ENCODE measurements at places on chromosomes 2 and 18.

DNA sequence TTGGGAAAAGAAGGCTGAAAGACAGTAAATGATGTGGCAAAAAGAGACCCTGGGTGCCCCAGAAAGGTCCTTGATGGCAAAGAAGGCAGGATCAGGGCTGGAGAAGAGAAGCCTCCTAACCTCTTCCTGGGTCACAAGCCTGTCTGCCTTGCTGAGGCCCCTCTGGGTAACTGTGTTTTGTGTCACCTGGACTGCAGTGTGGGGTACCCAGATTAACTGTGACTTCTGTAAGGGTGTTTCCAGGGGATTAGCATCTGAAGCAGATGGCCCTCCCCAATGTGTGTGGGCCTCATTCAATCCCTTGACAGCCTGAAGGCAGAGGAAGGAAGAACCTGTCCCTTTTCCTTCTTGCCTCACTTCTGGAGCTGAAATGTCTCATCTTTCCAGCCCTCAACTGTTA is 35.6 kb upstream of the APCDD1 start:
- no peak for DNase-seq

- DNase-seq = no peak
These were observed 41.2 kb upstream of the GORASP2 start for GRCh38 chr2:170887896-170888295.

DNA sequence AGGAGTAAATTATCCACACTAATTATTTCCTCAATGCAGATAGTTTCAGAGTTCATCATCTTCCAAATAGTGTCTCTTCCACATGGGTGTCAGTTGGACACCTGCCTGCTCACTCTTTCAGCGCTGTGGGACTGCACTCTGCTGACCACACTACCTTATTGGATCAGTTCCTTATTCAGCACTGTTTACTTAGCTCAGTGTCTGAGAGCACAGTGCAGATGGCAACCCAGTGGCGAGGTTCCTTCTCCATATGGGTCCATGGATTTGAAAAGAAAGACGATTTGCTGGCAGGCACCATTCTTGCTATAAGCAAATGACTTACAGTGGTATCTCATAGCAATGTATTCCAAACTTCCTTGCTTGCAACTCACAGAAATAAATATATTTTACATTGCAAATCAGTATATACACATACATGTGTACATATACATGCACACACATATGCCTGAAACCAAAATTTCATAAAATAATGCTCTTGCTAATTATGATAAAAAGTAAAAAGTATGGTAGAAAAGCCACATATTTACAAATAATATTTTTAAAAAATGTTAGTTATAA is 354.8 kb downstream of the INSIG2 start:
- no peak for DNase-seq

- no peak for DNase-seq
These were observed 47.5 kb downstream of the ZNF638 start for GRCh38 chr2:71379086-71379485.

- no peak for DNase-seq
These were observed 271.2 kb upstream of the SETBP1 start for GRCh38 chr18:44409515-44409914.

GRCh38 chr2:227788561-227789018 is 25.1 kb upstream of the CCL20 start:
- no peak for DNase-seq

GRCh38 chr2:223008162-223008561 is 43.8 kb upstream of the KCNE4 start:
- peak; percentile 3 for DNase-seq

- DNase-seq = no peak
These were observed 70.2 kb downstream of the DLGAP1 start for GRCh38 chr18:4384932-4385331.

DNA sequence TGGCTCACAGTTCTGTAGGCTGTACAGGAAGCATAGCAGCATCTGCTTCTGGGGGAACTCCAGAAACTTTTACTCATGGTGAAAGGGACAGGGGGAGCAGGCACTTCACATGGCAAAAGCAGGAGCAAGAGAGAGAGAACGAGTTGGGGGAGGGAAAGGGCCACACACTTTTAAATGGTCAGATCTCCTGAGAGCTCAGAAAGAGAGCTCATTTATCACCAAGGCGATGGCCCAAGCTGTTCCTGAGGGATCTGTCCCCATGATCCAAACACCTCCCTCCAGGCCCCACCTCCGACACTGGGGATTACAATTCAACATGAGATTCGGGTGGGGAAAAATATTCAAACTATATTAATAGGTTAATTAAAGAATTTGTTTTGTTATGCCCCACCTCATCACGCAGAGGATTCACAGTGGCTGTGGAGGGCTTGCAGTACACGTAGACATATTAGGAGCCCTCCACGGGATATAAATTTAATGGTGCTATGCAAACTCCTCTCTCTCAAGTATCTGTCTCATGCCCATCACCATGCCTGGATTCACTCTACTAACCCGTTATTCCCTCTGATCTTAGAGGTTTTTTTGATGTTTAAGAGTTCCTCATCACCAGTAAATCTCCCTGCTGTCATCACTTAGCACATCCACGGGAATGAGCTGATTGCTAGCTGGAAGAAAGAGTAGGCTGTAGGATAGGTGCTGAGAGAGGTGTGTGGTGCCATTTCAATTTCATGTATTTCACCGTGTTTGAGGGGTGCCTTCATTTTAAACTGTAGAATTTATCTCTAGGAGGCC is 84.5 kb upstream of the ARHGAP28 start:
- DNase-seq = no peak

DNA sequence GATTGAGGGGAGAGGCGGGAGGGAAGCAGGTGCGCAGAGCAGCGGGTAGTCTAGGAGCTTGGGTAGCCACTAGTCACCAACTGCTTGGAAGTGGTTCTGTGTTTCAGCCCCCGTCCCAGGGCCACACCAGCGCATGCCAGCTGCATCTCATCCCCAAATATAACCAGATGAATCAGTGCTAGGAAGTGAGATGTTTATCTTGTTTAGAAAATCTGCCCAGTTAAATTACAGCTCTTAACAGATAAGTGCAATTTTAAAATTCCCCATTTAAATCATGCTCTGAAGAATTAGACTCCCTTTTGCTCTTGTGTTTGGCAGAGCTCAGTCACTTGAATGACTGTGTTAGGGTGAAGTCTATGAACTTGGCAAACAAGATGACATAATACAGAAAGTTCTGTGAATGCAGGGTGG is 193.8 kb downstream of the SEPTIN10 start:
- DNase-seq = no peak

DNA sequence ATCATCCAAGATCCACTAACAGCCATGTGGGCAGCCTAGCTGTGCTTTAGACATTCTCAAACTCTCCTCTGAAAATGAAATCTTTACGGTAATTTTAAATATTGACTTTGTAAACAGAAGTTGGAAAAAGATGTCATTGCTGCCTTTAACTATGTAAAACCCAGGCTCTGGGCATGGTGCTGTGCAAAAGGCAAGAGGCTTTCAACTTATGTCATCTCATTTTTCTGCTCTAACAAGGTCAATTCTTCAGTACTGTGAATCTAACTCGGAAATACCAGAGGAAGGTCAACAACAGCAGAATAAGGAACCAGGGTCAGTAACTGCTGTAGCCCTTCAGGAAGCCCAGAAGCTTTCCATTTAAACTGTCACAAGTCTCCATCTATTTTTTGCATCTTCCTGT is 37.0 kb upstream of the MPP4 start:
- DNase-seq = no peak

DNA sequence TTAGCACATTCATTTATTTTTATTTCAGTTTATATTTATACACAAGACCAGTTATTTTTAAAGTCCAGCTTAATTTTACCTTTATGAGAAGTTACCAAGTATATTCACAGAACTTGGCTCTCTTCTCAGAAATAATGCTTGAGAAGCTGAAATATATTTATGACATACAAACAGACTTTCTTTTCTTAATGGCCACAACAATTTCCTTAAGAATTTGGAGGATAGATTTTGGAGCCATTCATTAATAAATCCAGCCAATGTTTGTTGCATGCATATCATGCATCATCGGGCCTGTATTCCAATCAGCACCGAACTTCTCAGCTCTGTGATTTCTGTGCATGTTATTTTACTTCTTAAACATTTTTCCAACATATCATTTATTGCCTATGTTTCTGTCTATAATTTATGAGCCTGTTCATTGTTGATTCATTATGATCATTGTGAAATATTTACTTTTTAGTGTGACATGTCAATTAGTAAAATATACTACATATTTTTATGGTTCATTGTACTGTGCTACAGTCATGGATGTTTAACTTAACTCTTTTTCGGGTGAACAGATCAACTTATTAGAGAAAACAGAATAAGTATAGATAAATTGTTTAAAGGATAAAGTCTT is 3.5 kb downstream of the GULP1 start:
- DNase-seq = no peak

- DNase-seq = no peak
These were observed 60.7 kb upstream of the ZEB2 start for GRCh38 chr2:144580521-144581161.

DNA sequence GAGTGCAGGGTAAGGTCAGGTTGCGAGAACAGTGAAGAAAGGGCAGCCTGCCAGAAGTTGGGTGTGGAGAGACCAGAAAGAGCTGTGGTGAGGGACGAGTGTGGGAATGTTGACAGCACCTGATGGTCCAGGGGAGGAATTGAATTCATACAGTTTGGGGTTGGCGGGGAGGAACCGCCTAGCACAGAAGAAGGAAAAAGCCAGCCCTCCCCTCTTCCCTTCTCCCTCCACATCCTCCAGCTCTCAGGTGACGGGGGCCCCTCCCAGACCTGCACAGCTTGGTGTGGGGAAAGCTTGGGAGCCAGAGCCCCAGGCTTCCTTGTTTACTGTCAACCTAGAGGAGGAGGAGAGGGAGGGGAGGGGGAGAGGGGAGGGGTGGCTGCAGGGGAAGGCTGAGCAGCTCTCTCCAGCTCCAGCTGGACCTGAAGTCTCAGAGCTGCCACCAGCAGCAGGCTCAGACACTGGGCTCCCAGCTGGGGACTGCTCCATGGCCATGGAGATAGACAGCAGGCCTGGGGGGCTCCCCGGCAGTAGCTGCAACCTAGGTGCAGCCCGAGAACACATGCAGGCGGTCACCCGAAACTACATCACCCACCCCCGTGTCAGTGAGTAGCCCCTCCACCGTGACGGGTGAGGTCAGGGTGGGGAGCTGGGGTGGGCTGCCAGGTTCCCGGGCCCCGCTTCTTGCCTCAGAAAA is at the start of gene ATP6V1B1:
Gene ATP6V1B1 (plus strand): TSS at position 433 of the 697 bp plus-strand sequence. CDS start 55 bp downstream, at position 488.
- no peak for DNase-seq

DNA sequence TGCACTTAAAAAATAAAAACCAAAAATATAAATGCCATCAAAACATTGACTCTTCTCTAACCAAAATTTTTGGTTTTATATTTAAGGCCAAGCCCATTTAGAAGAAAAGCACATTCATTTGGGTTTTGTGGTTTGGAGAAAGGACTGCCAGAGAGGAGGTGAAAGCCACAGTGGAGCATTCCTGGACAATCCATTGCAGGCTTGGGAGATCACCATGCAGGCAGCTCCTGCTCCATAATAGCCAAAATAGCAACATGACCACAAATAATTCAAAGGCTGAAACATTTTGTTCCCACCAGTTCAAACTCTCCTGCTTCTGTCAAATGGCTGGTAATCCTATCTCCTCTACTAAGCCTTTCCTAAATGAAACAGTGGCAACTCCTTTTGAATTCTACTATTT is 73.5 kb downstream of the GALNT3 start:
- DNase-seq = no peak

GRCh38 chr2:46942143-46942526 is 26.5 kb upstream of the MCFD2 start:
- DNase-seq = peak; percentile 65

- DNase-seq = no peak
These were observed 2.4 kb upstream of the ANTXR1 start for GRCh38 chr2:69010437-69011194.

DNA sequence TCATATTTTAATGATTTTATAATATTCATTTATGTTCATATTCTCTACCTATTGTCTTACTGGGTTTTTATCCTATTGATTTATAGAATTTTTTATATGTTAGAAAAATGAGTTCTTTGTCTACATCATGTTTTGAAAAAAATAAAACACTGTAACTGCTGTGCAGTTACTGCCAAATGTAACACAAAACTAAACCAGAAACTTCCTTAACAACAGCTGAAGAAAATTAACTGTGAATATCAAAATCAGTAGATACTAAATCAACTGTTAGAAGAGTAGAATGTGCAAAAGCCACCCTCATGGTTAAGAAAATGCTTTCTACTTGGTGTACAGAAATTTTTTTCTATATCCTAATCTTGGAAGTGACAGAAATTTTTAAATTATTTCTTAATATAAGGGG is 69.5 kb downstream of the PTRHD1 start:
- DNase-seq = no peak

DNA sequence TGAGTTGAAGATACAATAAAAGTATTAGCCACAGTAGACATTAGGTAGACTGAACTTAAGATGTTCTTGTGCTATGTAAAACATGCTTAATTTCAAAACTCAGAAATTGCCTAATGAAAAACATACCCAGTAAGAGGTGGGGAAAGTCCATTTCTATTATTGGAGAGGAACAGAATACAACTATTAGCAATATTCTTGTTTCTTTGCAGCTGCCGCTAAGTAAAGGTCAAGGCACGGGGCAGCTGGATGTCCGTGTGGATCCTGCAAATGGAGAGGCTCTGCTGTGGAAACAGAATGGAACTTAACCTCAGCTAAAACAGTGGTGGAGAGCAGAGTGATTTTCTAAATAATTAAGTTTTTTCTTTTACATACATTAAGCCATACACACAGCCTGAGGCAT is 139.2 kb upstream of the ARHGAP28 start:
- no peak for DNase-seq

GRCh38 chr2:185466915-185467314 is 271.7 kb upstream of the FSIP2 start:
- no peak for DNase-seq

DNA sequence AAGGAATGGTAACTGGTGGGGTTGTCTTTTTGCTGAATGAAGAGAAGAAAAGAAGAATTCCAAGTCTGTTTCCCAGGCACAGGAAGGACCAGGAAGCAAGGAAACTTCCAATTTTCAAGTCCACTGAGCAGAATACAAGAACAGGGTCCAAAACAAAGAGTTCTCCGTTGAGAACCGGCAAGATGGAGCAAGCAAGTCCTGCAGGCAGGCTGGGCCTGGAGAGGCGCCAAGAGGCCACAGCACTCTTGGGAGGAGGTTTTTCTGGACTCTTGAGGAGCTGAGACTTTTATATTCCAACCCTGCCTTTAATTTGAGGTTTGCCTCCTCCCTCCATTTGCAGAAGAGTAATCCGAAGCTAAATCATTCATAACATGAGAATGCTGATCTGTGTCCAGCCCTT is 224.5 kb downstream of the IKZF2 start:
- no peak for DNase-seq

DNA sequence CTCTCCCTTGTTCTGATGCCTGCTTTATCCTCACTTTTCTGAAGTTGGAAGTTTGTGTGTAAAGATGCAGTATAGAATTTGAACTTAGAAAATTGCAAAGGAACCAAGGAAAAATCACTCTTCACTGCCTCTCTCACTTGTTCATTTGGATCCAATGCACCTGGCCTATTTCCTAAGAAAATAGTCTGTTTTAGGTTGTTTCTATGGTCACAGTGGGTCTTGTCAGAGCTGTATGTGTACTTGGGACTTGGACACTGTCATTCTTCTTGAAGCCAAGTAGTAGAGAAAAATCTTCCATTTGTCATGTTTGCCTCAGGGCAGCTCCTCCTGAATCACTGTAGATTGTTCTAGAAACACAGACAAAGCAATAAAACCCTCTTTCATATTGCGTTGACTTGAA is 80.3 kb upstream of the SESTD1 start:
- DNase-seq = no peak
